ENCODE measurements at places on chromosomes 3 and 15.

DNA sequence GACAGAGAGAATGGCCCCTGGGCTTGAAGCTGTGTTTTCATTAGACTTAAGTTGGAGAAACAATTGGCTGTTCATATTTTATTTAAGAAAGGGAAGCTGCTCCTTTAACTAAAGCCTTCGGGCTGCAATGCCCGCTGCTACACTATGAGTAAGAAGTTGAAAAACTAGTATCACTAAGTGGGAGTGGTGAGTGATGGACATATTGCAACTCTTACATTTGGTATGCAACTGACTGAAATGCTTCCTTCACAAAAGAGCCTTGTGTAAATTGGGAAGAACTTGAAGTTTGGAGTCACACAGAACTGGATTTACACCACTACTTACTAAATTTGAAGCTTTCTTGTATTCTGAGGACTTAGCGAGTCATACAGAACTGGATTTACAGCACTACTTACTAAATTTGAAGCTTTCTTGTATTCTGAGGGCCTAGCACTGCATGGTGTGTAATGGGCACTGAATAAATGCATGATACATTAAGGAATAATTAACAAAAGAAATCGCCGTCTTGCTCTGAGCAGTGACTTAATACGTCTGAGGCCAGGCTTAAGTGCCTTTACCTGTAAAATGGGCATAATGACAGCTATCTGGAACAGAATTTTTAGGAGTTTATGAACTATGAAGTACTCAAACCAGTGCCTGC lies 149.5 kb downstream of the RYR3 start:
- DNase-seq, result no peak

- DNase-seq, result no peak
Measured at GRCh38 chr15:83657549-83657948, 3.6 kb downstream of the ADAMTSL3 start.

- DNase-seq, result no peak
Measured at GRCh38 chr15:68768321-68768720, 52.4 kb downstream of the ANP32A start.

DNA sequence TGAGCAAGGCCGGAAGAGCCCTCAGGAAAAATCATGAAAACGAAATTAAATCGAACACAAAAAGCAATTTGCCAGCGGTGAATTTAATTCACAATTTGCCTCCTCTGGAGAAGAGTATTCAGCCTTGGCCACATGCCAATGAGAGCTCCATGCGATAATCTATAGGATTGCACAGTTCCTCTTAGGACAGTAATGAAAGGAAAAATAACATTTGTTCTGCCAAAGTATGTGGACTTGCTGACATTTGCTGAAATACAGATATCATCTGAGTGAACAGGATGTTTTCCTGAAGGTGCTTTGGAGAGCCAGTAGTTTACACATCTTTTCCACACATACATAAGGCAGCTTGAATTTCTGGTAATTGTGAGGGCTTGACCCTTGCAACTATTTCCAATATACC lies 188.6 kb upstream of the PDZRN3 start:
- DNase-seq, result no peak

- DNase-seq, result no peak
Measured at GRCh38 chr3:81349816-81350340, 411.6 kb downstream of the GBE1 start.

- no peak for DNase-seq
Measured at GRCh38 chr15:42094512-42094963, at the start of gene PLA2G4D. PLA2G4D (minus strand) TSS chr15:42094562; CDS start chr15:42094459, 103 bp downstream.

DNA sequence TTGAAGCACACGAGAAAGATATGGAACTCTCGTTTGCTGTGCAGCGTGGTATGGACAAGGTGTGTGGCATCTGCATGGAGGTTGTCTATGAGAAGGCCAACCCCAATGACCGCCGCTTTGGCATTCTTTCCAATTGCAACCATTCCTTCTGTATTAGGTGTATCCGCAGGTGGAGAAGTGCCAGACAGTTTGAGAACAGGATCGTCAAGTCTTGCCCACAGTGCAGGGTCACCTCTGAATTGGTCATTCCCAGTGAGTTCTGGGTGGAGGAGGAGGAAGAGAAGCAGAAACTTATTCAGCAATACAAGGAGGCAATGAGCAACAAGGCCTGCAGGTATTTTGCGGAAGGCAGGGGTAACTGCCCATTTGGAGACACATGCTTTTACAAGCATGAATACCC lies 1.2 kb downstream of the MKRN3 start:
- no peak for DNase-seq

GRCh38 chr3:118754406-118755252 lies 280.0 kb downstream of the IGSF11 start:
- DNase-seq, result no peak

DNA sequence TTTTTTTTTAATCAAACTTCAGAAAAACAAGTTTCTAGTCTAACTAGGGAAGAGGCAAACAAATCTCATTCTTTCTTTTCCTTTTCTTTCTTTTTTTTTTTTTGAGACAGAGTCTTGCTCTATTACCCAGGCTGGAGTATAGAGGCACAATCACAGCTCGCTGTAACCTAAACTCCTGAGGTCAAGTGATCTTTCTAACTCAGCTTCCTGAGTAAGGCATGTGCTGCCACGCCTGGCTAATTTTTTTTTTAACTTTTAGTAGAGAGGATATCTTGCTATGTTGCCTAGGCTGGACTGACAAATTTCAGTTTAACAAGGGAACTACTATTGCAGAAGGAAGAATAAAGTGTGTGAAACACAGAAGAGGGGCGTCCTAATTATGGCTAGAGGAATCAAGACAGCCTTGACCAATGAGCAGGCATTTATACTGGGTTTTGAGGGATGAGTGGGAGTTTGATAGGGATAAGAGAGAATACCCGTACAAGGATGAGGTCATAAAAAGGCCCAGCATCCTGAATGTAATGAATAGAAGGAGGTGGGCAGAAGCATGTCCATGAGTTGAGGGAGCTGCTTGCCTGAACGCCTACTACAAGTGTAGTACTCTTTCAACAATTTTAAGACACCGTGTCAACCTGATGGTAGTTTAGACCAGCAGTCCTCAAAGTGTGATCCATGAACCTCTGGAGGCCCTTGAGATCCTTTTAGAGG lies 6.7 kb upstream of the ZFAND6 start:
- DNase-seq, result no peak

DNA sequence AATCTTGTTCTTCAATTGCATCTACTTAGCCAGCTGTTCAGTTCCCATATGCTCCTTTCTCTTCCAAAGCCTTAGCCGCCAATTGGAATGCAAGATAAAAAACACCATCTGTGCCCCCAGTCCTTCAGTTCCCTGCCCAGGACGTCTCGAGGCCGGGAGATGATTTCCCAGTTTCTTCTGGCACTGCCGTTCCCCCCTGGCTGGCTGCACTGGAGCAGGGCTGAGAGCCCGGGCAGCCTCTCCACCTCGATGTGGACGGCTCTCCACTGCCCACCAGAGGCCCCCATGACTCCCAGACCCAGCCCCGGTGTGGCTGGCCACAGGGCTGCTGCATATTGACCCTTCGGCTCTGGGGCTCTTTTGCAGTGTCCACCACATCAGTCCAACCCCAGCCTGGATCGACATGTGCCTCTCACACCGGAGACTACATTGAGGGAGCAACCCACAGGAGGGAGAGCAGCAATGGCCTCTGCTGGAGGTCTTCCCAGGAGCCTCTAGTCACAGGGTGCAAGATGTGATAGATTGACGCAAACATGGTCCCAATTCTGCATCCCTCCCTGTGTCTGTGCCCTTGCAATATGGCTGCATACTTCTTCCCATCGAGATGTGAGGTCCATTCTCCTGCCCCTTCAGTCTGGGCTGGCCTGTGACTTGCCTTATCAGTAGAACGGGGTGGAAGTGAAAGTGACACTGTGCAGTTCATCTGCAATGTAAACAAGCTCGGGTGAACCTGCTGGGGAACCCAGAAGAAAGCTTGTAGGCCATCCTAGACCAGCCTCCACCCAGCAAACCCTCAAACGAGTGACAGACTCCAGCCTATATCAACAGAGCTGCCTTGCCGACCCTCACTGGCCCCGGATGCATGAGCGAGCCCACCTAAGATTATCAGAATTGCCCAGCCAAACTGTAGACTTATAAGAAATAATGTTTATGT lies 52.3 kb upstream of the PRR20G start:
- DNase-seq, result no peak

GRCh38 chr3:187964760-187965159 lies 189.2 kb upstream of the LPP start:
- DNase-seq, result no peak
